ENCODE measurements at places on chromosomes 4 and X.

DNA sequence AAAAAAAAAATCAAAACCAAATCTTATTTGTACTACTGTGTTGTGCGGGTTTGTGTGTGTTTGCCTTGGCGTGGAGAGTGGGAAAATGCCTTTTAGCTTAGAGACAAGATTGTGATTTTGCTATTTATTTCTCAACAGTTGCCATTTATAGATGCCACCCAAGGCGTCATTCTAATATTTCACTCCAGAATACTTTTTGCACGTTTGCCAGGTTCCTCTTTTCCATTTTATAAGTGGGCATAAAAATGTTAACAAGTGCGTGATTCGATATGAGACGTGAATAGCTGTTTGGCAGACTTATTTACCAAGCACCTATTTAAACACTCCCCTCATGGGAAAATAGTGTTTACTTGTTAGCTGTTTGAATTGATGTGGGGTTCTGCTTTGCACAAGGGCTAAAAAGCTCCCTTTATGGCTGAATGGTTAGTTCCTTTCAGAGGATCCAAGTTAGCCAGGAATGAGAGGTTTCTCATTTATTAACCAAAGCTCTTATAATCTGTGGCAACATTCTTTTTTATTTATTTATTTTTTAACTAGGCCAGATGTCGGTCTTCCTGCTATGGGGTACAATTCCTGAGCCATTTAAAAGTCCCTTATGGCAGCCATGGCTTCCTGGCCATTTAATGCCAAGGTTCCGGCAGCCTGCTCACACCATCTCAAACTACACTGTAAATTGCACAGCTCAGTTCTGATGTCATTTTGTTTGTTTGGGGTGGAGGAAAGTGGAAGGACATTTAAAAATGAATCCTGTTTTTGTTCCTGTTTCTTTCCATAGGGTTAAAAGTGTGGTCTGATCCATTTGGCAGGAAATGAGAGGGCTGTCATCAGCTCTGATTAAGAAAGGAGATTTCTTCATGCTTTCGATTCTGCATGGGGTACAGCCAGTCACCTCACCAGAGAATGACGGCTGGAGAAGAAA, 14.6 kb downstream of the SMIM20 start:
- peak; percentile 17 for DNase-seq

DNA sequence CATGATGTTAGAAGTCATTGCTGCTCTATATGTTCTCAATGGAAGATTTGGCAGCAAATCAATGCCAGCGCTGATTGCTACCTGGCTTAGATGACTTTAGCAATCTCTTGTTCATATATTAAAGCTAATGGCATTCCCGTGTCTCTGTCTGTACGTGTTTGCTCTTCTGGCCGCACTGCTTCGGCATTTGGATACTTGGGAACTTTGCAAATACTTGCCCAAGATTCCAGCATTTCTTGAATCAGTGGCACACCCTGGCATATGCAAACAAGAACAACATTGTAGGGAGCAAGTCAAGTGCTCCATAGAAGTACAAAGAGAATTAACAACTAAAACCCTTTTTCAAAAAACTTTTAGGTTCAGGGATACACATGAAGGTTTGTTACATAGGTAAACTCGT, 128.9 kb upstream of the TMEM164 start:
- DNase-seq: no peak

DNA sequence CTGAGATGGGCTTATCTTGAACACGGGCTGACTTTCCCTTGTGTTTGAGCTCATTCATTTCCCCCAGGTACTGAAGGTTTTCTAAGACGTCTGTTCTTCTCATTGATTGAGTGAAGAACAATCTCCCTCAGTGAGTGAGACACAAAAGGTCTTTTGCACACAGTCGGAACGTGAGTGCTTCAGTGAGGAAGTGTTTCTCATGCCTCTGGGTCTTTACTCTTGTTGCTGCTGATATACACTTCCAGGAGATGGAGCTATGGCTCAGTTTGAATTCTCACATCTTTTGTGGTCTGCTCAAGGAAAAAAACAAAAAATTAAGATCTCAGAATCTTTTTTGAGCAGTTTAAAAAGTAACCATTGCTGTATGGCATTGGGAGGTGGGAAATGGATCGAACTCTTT, 981.9 kb upstream of the TENM3 start:
- no peak for DNase-seq

DNA sequence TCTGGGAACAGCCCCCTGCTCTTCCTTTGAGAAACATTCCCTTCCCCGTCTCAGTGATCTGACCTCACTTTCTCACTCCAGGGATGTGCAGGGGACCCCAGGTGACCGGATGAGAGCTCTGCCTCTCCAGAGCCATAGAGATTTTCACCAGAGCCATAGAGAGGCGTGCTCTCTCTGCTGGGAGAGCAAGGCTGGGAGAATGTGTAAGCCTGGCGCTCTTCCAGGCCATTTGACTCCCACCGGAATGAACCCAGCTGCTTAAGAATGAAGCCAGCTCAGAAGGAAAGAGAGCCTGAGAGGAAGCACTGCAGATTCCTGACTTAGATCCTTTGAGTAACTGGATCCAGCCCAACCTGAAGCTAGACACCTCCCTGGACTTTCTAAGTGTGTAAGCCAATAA, 106.4 kb downstream of the DHX15 start:
- no peak for DNase-seq

- no peak for DNase-seq
Measured at GRCh38 chrX:124358800-124359383, 12.5 kb downstream of the SH2D1A start.

GRCh38 chrX:107659768-107660167, 31.5 kb downstream of the PRPS1 start:
- DNase-seq: no peak

- DNase-seq: no peak
Measured at GRCh38 chr4:58136604-58137003, 1026.4 kb upstream of the IGFBP7 start.

GRCh38 chr4:47406408-47406807, 57.1 kb downstream of the COMMD8 start:
- no peak for DNase-seq

GRCh38 chr4:103144926-103145325, 45.3 kb upstream of the BDH2 start:
- no peak for DNase-seq

DNA sequence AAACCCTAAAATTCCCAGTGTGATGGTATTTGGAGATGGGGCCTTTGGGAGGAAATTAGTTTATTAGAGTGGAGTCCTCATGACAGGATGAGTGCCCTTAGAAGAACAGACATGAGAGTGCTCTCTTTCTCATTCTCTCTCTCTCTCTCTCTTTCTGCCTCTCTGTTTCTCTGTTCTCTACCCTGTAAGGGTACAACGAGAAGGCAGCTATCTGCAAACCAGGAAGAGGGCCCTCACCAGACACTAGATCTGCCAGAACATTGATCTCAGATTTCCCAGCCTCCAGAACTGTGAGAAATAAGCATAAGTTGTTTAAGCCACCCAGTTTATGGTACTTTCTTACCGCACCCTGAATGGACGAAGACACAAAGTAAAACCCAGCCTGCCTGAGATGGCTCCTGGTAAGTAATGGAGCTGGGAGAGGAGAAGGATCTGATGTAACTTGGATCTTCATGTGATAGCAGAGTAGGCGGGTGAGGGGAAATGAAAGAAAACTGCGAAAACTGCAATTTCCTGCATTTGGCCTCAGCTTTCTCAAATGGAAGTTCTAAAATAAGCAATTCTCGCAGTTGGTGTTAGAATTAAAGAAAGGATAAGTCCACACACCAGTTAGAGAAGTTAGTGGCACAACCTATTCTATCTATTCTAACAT, 8.7 kb upstream of the CDS1 start:
- DNase-seq: no peak

DNA sequence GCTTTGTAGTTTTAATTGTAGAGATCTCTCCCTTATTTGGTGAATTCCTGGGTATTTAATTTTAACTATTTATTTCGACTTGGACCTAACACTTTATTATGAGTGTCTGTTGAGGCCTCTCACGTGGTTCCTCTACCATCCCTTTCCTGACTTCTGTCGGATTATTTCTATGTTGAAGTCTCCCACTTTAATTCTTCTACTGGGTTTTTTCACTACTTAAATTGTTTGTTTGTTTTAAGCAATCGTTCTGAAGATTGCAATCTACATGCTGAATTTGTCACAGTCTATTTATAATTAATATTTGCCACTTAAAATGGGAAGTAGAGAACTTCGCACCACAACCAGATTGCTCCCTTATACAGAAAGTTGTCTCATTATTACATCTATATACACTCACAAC, 20.8 kb upstream of the NKX1-1 start:
- no peak for DNase-seq

GRCh38 chrX:62928906-62929305, 422.2 kb downstream of the SPIN4 start:
- DNase-seq: no peak

GRCh38 chr4:123569541-123569940, 172.9 kb downstream of the SPRY1 start:
- DNase-seq: no peak

DNA sequence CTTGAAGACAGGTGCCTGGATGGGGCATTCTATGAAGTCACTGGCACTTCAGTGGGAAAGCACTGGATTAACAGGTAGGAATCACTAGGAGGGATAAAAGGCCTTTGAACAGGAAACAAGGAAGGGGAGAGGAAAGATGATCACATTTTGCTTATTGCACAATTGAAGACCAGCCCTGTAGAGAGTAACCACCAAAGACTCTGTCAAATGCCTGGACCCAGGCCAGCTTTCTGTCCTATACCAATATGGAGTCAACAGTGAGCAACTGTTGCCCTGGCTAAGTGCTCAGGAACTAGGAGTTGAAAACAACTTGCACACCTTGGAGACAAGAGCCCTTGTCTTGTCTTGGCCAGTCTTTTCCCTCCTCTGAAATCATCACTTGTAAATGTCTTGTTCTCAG, 14.1 kb upstream of the RTL3 start:
- DNase-seq: no peak

- DNase-seq: no peak
Measured at GRCh38 chr4:136713140-136713539, 819.2 kb downstream of the PCDH18 start.

GRCh38 chr4:80187677-80188076, 9.6 kb upstream of the PRDM8 start:
- no peak for DNase-seq

GRCh38 chr4:168679819-168680218, 183.0 kb downstream of the PALLD start:
- DNase-seq: no peak

DNA sequence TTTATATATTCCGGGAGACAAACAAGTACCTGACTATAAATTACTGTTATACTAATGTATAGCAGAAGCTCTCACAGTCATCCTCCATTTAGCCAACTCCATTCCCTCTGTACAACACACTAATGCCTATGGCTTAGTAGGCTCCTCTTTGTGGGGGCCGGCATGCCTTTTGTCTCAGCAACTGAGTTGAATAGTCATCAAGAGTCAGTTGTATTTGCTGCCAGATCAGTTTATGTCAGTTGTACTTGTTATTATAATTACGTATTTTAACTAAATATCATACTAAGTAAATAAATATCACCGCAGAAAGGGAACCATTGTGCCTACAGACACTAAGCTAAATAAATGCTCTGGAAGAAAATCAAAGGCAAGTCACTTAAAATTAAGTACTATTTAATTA, 9.9 kb downstream of the PRMT9 start:
- DNase-seq: no peak

DNA sequence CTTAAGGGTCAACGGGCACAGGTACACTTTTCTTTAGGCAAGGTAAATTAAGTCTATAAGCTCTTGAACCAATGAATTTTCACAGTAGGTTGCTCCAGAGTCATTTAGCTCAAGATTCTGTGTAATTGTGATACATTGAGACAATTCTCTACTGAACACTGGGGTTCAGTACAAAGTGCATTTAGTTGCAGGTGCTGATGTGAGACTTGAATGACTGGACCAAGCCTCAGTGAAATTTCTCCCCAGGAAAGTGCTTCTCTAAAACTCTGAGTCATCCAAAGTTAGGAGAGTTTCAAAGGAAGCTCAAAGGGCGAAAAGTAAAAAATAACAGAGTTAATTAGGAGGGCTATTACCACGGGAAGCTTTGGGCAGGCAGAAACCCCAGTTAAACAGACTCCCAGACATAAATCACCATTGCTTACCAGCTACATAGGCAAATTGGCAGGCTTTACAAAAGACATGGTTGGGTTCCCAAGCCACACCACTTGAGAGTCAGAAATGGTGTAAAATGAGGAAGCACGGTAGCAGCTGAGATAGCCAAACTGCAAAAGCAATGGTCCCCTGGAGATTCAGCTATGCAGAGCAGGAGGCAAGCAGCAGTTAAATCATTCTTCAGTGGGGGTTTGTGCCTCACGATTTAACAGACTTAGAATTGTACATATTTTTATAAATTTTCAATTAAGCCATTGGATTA, 202.6 kb downstream of the PCDH19 start:
- DNase-seq: no peak

DNA sequence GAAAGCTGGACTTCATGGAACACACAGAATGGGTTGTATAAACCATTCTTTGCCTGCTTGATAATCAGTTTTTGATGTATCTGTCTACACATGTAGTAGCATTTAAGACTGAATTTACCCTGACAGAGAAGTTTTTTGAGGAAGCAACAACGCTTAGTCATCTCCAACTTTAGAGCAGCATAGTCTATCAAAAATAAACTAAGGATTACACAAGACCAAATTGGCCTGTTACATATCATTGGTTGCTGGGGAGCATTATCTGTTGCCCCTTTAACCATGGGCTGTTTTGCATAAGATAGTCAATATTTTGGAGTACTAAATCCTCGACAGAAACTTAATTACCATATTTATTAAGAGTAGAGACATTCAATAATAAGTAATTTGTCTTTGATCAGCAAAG, 347.4 kb downstream of the FAM47B start:
- no peak for DNase-seq

DNA sequence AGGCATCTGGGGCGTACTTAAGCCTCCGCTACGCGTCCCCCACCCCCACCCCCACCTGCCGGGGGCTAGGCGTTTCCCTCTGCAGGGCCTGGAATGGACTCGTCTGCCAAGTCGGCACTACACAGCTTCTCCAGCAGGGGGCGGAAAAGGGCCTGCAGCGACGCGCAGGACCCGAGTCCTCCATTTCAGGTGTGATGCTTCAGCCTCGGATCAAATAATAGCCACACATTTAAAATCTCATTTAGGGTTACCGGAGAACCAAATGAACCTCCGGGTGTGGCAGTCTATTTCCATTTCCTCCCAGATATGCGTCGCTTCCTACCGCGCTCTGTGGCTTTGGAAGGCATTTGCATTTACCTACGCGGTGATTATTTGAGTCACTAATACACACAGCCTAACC, 2.9 kb downstream of the PAK3 start:
- no peak for DNase-seq
